SHP77 (cell line): ENCODE measurements at places on chromosomes 1 and 21.

GRCh38 chr1:90591355-90591969, 125.6 kb downstream of the BARHL2 start:
- no peak for DNase-seq

DNA sequence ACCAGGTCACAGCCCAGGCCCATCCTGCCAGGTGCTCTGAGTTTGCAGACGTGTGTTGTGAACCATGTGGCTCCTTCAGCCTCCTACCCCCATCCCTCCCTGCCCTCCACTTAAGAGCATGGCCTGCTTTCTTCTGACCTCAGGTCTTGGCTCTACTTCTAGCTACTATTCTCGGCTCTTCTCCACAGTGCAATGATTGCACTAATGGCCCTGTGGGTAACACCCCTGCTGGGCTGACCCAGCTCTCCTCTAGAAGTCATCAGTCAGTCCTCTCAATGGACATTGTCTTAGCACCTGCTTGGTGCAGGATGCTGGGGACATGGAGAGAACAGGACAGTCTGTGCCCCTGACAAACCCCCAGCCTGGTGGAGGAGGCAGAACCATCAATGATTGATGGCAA, 22.2 kb upstream of the IFFO2 start:
- DNase-seq = no peak

- DNase-seq = no peak
Measured at GRCh38 chr1:6668503-6668902, 33.1 kb downstream of the DNAJC11 start.

- no peak for DNase-seq
Measured at GRCh38 chr1:231865331-231865730, 238.7 kb downstream of the DISC1 start.

GRCh38 chr1:219669556-219669955, 56.7 kb upstream of the ZC3H11B start:
- no peak for DNase-seq

DNA sequence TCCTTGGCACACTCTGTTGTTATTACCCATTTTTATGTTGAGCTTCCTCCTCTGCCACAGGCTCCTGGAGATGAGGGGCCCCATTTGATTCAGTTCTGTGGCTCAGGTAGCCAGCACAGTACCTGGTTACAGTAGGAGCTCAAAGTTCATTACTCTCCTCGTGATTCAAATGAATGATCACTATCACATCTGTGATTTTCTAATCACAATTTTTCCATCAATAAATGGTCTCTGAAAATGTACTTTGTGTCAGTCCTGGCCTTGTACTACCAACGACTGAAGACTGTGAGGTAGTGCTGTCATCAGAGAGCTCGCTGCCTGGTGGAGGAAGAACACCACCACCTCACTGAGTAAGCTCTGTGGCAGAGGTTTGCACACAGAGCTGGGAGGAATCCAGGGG, 106.8 kb upstream of the JUN start:
- DNase-seq = no peak

DNA sequence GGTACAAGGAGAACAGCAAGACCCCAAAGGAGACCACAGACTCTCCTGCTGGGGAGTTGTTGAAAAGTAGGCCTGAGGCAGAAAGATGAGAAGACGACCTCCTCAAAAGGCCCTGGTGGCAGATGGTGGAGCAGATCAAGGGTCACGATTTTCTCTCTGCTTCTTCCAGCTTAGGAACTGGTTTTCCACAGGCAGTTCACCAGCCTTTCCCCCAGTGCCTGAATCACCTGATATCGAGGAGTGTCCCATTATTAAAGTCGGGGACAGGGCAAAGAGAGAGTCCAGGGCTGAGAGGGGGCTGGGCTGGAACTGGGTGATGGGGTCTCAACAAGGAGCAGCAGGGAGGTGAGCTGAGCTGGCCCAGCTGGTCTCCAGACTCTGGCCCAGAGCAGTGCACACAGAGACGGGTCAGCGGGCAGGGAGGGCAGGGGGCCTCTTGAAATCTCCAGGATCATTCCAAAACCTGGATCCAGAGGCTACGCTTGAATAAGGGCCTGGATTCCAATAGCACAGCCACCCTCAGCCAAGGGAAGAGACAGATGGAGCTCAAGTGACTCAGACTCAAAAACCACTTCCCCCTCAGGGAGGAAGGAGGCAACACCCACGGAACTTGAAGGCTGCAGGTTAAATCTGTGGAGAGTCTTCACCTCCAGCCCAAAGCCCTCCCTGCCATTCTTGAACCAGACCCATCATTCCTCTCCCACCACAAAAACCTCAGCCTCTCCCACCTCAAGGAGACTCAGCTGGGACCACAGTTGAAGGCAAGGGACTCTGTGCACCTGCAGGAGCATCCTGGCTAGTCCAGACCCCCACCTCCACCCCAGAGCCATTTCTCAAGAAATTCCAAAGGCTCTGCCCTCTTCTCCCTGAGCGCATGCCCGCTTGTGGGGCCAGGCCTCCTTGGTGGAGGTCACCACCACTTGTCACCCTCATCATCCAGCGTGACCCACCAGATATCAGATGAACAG, at the start of gene S100A5:
Gene S100A5 (minus strand): TSS at position 541 of the 968 bp plus-strand sequence. CDS start 743 bp downstream, outside the sequence.
- DNase-seq = no peak

GRCh38 chr1:30642391-30643120, 80.8 kb downstream of the MATN1 start:
- DNase-seq = no peak

DNA sequence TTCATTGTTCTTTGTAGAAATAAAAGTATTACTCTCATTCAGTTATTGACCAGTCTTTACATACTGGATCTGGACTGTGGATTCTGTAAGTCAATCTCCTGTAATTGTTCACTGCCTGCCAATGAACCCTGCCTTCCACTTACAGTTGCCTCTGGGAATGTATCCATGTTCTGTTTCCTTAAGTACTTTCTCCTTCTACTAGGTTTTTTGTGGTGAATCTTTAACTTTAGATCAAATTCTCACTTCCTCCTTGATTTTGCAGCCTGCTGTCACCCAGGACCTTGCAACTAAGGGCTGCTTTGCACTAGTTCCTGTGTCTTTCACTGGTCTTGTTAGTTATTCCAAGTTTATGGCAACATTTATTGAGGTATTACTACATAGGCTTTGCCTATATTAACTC, 28.2 kb upstream of the ANKRD13C start:
- DNase-seq = no peak

- no peak for DNase-seq
Measured at GRCh38 chr21:38735626-38736206, 70.0 kb upstream of the ETS2 start.

GRCh38 chr1:24384251-24385090, 29.1 kb downstream of the STPG1 start:
- DNase-seq = no peak

- DNase-seq = peak; percentile 47
Measured at GRCh38 chr1:23556635-23557470, 2.4 kb downstream of the ID3 start.

GRCh38 chr1:217781056-217781455, 149.9 kb downstream of the SPATA17 start:
- DNase-seq = no peak
